ENCODE measurements at places on chromosomes 1 and 21.
A peak's percentile ranks its signal among the peaks of the same experiment; 100 is the strongest.

DNA sequence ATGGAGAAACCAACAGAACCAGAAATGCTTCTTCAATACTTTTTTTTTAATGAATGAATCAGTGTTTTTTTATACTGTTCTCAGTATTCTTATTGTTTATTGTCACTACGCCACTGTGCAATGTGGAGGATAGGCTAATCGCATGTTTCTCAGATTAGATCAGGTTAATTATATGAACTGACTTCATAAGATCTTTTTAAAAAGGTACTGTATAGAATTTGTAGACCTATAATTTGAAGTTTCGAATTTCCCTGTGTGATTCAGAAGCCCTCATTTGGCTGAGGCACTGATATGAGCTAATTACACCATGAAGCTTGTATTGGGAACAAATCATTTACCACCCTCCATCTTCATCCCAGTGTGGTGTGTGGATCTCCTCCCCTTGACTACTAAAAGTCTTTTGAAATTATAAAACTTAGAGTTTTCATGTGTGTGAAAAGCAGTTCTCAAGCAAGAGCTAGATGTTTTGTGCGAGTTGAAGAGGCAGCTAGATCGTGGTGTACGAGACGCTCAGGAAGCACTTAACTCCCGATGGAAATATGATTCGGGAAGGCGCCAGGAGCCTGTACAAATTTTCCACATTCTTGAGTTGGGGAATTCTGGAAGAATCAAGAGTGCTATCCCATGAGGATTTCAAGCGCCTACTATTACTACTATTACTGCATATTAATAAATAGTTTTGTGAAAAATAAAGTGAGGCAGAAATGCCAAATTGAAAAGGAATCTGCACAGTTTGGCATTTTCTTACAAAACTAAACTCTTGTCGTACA lies 52.1 kb upstream of the KCNE2 start:
- DNase-seq = no peak

GRCh38 chr1:77768006-77768405 lies 8.4 kb upstream of the USP33 start:
- no peak for DNase-seq

DNA sequence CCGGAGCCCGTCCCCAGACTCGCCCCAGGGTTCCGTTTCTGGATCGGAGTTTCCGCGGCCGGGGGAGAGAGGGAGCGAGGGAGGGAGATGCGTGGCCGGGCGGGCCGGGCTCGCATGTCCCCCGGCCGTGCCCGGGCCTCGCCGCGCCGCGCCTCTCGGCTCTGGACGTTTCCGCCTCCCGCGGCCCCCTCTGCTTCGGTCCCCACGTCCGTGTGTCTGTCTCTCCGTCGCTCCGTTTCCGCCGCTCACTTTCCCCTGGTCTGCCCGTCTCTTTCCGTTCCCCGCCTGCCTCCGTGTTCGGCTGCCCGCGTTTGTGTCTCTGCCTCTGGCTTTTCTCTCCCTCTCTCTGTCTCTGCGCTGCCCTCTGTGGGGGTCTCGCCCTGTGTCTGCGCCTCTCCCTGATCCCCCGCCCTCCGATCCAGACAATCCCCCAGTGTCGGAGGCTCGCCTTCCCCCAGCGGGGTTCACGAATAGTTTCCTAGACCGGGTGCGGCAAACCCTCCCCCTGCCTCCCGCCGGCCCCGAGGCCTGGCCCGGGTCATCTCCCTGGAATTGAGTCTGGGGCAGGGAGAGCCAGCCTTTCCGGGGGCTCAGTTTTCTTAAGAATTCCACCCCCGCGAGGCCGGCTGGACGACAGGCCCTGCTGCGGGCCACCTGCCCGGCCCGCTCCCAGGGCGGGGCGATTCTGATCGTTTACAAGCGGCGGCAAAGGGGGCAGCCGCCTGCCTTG lies 735 bp downstream of the NBL1 start:
- peak; percentile 61 for DNase-seq

- no peak for DNase-seq
These were observed 81.7 kb upstream of the RALGPS2 start for GRCh38 chr1:178643349-178643748.

DNA sequence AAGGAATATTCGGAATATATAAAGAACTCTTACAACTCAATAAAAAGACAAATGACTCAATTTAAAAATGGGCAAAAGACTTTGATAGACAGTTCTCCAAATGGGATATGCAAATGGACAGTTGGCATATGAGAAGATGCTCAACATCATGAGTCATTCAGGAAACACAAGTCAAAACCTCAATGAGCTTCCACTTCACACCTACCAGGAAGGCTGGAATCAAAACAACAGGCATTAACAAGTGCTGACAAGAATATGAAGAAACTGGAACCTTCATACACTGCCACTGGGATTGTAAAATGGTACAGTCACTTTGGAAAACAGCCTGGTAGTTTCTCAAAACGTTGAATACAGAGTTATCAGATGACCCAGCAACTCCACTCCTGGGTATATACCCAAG lies 17.2 kb downstream of the PGBD5 start:
- no peak for DNase-seq

GRCh38 chr1:226001963-226002666 lies 3.0 kb upstream of the SDE2 start:
- peak; percentile 95 for DNase-seq

DNA sequence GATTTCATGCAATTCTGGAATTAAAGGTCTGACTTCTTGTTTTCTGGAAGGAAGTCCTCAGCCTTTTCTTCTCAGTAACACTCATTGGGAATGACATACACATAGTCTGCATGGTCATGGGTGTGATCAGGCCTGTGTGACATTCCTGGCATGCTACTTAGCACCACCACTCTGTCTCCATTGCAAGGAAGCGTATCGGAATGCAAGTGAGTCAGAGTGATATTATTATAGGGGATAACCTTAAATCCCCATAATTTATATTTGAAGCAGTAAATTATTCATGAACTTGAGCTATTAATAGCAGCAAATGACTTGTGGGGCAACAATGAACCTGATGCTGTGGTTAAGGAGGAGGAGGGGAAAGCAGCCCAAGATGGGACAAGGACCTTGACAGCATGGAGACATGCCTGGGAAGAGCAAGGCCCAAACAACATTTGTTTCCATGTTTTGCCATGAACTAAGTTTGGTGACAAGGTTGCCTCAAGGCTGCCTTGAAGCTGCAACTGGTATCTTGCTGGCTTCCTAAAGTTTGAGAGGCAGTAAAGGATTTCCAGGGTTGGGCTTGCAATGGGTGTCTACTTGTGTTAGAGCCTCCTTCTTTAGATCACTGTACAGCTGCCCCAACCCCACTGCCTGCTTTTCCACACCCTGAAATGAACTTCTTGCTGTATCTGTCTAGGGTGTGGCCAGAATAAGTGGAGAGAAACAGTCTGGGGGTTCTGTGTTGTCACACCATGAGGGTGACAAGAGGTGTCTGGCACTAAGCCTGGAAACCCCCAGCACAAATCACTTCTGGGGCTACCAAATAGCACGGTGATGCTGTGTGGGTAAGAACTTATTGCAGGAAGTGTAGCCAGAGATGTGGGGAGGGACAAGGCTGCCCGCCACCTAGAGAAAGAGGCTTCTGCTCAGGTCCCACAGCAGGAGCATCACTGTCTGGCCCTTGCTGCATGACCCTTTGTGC lies 4.6 kb downstream of the MAB21L3 start:
- no peak for DNase-seq

DNA sequence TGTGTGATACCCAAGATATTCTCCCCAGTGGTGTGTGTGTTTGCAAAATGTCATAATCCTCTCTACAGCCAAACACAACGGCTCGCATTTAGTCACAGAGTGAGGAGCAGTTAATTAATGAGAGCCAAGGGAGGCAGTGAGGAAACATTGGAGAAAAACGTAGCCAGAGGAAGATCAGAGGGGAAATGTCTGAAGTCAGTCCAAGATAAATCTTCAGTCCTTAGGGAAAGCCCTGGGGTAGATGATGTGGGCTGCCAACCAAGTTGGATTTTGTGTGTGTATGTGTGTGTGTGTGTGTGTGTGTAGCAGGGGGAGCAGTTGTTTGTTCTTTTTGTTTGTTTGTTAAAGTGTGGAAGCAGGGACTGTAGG lies 201.0 kb upstream of the PTBP2 start:
- no peak for DNase-seq

- DNase-seq = no peak
These were observed 7.9 kb downstream of the SPSB1 start for GRCh38 chr1:9300573-9300972.

GRCh38 chr21:38822778-38823238 lies 17.1 kb downstream of the ETS2 start:
- no peak for DNase-seq

DNA sequence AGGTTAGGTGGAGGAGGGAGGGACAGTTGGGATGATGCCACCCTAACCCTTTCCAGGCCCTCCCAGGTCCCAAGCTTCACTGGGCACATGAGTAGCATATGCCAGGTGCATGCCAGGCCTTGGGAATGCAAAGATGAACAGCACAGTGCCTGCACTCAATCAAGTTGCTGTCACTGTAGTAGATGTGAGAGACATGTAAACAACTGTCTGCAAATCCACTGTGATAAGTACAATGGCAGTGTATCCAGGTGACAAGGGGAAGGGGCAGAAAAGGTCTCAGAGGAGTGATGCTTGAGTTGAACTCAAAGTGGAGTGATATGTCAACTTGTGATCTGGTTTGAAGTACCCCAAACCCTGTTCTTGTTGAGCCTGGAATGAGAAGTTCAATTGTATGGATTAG lies 49.5 kb upstream of the LRRN2 start:
- DNase-seq = no peak

DNA sequence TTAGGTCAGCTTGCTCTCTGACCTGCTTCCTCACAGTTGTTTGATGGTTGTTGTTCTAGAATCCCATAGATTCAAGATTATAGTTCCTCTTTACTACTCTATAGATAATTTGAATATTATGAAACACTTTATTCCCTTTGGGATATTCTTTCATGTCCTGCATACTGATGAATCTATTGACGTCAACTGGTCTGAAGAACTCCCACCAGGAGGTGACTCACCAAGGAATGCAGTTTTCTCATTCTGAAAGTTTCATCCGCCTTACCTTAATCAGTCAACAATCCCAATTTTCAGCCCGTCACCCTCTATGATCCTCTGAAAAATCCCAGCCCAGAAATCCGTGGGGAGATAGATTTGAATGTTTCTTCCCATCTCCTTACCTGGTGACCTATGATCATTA lies 834.1 kb upstream of the PRMT6 start:
- no peak for DNase-seq

GRCh38 chr1:155158991-155159390 lies 14.1 kb downstream of the KRTCAP2 start:
- no peak for DNase-seq

GRCh38 chr1:81832573-81832972 lies 31.8 kb downstream of the ADGRL2 start:
- DNase-seq = no peak

GRCh38 chr21:32138658-32139057 lies 140.2 kb downstream of the MIS18A start:
- DNase-seq = no peak

GRCh38 chr21:32389337-32390015 lies 3.3 kb downstream of the URB1 start:
- DNase-seq = no peak

DNA sequence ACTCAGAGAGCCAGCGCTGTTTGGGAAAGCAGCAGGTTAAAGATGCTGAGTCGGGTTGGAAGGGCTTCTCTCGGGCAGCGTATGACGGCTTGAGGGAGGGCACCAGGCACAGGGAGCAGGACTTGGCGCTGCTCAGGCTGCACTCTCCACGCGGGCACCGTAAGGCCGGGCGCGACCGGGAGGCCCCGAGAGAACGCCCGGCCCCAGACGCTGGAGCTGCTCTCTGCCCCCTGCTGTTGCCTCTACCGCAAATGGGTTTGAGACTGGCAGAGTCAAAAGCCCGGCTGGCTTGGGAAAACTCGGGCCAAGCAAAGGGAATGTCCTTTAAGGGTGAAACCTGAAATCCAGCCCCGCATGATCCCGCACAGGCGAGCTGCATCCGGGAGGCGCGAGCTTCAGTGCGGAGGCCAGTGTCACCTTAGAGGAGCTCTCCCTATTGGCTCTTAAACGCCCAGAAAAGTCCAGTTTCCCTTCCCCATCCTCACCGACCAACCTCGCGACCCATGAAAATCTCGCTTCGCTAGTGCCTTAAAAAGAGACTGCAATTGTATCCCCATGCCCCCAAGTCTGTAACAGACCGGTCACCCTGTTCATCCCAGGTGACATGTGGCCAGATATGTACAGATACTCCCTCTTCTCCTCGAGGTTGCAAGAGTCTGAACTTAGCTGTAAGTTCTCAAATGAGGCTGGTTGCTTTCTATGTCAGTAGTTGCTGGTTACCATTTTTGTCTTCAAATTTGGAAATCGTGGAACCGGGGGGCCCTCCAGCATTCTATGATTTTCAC lies 1.1 kb downstream of the PRRX1 start:
- peak; percentile 8 for DNase-seq

DNA sequence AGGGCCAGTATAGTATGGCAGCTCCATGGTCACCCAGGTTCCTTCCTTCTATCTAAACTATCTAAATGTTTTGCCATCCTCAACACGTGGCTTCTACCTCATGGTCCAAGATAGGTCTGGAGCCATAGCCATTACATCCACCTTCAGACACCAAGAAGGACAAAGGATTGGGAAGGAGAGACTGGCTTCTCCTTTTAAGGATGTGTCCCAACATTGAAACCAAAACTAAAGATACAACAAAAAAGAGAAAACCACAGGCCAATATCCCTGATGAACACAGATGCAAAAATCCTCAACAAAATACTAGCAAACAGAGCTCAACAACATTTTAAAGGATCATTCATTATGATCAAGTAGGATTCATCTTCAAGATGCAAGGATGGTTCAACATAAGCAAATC lies 24.8 kb downstream of the HSD11B1 start:
- no peak for DNase-seq

DNA sequence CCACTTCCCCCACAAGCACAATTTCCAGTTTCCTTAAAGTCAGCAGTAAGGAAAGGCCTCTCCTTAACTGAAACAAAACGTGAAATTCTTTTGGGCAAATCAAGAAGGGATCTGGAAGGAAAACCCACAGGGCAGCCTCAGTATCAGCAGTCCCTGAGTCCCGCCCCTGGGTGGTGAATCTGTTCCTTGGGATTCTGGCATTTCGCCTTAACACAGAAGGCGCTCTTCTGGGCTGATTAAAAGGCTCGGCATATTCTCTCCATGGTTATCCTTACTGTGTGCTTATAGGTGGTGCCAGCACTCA lies 12.2 kb upstream of the RAB4A start:
- DNase-seq = no peak

- DNase-seq = no peak
These were observed 706.3 kb downstream of the ADGRL2 start for GRCh38 chr1:82507011-82507410.

DNA sequence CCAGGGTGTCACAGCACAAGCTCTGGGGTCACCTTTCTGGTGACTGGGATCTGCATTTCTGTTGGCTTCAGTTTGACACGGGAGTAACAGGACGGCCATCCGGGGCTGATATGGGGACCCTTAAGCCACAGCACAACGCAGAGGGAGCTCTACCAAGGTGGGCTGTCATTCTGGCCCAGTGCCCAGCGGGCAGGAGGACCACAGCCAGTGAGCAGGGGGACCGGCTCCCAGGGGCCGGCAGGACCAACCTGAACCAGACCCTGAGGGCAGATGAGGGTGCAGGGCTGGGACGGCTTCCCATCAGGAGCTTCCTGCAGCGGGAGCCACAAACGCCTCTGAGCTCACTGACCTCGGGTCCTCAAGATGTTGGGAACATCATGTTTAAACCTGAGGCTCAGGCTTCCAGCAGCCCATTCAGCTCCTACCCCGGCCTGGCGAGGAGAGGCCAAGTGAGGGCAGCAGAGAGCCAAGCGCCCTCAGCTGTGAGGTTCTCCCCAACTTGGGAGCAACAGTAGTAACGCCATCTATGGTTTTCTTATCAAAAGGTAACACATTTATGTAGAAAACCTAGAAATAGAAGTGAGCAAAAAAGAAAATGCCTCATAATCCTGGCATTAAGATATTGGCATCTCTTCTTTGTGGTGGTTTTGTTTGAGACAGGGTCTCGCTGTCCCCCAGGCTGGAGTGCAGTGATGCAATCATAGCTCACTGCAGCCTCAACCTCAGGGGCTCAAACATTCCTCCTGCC lies 26.8 kb downstream of the TMEM201 start:
- DNase-seq = peak; percentile 72

Data from B cell (primary cell).